Thyroid gland (tissue), 4 donors: ENCODE measurements at places on chromosomes 6 and 20. TPM values are rescaled to one million over a fixed set of nuclear protein-coding genes. Genes with fewer than 3 reads are reported as not detected.

GRCh38 chr6:79143320-79143898 is 65.4 kb upstream of the PHIP start:
- no peak for DNase-seq

- no peak for DNase-seq
Measured at GRCh38 chr6:116545651-116546050, at the start of gene TRAPPC3L. Gene TRAPPC3L (minus strand): TSS chr6:116545684. CDS start chr6:116545514, 170 bp downstream.

Gene MAFB
- 41.9 TPM for total RNA-seq

GRCh38 chr20:51513545-51513944 is 29.0 kb downstream of the NFATC2 start:
- DNase-seq = no peak

Gene SRF
- 22.8 TPM for total RNA-seq

DNA sequence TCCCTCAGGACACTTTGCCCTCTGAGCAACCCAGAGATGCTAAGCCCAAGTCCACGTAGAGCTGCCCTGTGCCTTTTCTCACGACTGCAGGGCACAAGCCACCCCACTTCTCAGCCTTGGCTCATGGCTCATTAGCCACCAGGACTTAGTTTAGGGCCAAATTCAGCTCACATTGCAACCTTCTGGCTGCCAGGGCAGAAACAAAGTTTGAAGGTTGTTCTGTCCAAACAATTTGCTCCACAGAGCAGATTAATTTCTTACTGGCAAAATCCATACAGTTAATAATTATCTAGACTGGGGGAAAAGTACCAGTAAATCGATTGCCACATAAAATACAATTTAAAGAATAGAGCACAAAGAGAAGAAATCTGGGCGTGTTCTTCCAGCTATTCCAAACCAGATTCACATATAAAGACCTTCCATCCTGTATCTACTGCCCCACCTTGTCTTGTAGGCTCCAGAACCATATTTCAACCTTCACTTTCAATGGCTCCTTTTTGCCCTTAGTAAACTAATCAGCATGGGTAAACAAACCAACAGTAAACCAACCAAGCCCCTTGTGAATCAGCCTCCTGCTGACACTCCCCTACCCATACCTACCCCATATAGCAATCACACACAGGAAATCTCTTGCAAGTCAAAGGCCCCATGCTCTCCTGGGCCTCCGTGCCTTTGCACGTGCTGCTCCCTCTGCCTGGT is 101.9 kb downstream of the QRSL1 start:
- peak; percentile 55 for DNase-seq

Gene C6orf163
- 7.8 TPM for total RNA-seq

GRCh38 chr6:146925846-146926245 is 278.4 kb upstream of the STXBP5 start:
- no peak for DNase-seq
